ENCODE measurements at places on chromosomes 16 and 17.

GRCh38 chr16:15642557-15643047 lies 352 bp downstream of the MARF1 start:
- DNase-seq: peak; percentile 56

DNA sequence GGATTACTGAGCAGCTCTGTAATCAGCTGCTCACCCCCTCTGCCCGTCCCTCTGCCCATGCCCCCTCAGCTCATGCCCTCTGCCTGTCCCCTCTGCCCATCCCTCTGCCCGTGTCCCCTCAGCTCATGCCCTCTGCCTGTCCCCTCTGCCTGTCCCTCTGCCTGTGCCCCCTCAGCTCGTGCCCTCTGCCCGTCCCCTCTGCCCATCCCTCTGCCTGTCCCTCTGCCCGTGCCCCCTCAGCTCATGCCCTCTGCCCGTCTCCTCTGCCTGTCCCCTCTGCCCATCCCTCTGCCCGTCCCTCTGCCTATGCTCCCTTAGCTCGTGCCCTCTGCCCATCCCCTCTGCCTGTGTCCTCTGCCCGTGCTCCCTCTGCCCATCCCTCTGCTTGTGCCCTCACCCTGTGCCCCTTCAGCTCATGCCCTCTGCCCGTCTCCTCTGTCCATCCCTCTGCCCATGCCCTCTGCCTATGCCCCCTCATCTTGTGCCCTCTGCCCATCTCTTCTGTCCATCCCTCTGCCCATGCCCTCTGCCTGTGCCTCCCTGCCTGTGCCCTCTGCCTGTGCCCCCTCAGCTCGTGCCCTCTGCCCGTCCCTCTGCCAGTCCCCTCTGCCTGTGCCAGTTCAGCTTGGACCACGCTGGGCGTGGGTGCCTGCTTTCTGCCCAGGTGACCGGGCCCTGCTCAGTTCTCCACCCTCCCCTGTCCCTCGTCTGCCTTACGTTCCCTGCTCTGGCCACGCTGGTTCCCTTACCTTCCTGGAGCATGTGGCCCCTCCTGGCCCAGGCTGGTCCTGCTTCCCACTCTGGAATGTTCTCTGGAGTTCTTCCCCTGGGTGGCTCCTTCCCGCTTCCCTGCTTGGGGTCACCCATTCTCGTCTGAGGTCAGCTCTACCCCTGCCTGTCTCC lies 97.6 kb downstream of the NPIPB11 start:
- DNase-seq: no peak

GRCh38 chr16:11949527-11949926 lies 7.7 kb upstream of the NPIPB2 start:
- peak; percentile 37 for DNase-seq

DNA sequence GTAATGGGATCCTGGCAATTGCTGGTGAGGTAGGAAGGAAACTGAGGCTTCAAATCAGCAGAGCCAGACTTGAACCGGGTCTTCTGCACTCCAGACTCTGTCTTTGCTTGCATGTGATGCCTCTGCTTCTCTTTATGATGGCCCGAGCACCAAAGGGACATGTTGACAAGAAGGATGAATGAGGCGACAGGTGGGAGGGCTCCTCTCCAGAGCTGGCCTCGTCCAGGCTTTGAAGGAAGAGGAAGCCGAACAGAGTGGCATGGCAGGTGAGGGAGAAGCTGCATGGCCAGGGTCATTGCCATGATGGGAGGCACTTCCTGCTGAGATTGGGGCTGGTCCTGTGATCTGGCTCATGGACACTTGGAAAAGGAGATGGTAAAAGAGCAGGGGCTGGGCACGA lies 40.8 kb downstream of the AKAP1 start:
- no peak for DNase-seq

DNA sequence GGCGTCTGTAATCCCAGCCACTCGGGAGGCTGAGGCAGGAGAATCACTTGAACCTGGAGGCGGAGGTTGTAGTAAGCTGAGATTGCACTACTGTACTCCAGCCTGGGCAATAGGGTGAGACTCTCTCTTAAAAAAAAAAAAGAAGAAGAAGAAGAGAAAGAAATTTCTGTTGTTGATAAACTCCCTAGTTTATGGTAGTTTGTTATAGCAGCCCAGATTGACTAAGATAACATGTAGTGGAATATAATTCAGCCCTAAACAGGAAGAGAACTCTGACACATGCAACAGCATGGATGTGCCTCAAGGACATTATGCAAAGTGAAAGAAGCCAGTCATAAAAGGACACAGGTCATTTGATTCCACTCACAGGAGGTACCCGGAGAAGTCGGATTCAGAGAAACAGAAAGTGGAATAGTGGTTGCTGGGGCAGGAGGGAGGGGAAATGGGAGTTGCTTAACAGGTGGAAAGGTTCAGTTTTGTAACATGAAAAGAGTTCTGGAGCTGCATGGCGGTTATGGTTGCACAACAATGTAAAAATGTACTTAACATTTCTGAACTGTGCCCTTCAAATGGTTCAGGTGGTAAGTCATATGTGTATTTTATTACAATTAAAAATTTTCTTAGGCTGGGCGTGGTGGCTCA lies 26.0 kb upstream of the PRM1 start:
- DNase-seq: no peak

GRCh38 chr17:29771546-29771945 lies 148.8 kb upstream of the CORO6 start:
- DNase-seq: no peak

DNA sequence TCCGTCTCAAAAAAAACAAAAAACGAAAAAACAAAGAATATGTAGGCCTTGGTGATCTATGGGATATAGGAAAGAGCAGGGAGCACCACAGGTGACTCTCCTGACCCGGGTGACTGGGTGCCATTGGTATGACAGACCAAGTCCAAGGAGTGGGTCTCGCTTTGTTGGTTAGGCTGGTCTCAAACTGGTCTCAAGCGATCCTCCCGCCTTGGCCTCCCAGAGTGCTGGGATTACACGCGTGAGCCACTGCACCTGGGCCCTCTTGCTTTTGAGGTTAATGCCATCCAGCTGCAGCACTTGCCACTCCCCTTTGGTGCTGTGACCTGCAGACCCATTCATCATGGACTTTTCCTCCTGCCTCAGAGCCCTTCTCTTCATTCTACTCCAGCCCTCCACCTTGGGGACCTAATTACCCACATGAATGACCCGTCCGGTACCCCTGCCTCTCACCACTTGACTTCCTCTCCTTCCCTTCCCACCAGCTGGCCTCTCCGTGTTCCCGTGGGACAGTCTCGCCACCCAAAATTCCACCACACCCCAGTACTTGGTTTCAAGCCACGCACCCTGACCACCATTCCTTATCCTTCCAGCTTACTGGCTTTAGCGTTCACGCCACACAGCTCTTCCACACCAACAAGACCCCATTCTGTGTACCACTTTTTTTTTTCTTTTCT lies 3.2 kb upstream of the UBE2G1 start:
- no peak for DNase-seq

DNA sequence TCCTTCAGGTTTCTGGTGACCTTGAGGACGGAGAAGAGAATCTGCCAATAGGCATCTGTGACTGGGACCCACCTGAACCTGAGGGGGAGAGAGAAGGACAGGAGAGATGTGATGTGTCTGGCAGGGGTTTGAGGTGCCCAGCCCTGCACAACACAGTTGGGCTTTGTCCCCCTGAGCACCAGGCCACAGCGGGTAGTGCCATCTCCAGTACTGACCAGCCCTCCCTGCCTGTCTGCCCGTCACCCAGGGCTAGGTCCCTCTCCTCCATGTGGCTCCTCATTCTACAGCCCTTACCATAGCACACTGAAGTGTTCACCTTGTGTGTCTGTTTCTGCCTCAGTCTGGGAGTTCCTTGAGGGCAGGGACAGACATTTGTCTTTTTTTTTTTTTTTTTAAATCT lies 30.8 kb downstream of the NLRP1 start:
- no peak for DNase-seq

- DNase-seq: no peak
Observed at GRCh38 chr17:79294459-79295071, 219.9 kb downstream of the ENGASE start.

DNA sequence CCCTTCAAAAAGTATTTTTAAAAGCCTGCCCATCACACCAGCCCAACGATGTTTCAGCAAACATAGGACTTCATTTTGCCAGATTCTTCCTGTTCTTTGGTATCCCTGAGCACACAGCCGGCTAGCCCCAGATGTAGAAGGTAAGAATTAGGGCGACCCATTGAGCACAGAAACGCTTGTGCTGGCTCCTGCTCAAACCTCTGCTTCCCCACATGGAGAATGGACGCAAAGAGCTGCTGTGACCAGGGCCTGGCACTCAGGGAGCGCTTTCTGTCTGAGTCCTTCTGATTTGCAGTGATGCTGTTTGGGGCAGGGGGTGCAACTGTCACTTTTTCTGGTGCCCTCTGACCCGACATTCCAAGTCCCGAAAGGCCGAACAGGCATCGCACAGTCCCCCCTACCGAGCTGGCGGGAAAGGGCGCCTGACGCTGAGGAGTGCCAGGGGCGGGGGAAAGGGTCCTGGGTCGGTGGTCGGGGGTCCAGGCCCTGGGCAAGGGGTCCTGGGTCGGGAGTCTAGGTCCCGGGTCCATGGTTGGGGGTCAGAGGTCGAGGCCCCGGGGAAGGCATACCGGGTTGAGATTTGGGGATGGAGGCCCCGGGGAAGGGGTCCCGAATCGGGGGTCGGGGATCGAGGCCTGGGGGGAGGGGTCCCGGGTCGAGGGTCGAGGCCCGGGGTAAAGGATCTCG lies 930 bp downstream of the CHMP1A start:
- DNase-seq: no peak

DNA sequence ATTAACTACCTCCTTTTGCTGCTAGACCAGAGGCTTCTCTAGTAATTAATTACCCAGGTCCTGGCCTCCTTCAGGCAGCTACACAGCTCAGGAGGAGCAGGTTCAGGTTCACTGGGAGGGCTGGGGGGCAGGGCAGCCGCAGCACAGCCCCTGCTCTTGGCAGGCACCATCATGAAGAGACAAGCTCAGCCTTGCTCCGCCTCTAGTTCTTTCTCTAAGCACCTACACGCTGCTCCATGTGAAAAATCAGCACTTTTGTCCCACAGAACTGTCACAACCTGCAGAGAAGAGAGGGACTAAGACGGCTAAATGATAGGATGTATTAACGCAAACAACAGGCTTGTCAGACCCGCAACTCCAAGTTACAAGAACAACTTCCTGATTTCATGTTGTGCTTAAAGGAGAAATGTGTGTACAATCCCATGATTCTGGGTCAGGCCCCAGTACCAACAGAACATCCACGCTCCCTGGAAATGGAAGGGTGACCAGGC lies 53.4 kb downstream of the GRB2 start:
- peak; percentile 33 for DNase-seq
